HS-27A (cell line): ENCODE measurements at places on chromosomes 7 and 10.

DNA sequence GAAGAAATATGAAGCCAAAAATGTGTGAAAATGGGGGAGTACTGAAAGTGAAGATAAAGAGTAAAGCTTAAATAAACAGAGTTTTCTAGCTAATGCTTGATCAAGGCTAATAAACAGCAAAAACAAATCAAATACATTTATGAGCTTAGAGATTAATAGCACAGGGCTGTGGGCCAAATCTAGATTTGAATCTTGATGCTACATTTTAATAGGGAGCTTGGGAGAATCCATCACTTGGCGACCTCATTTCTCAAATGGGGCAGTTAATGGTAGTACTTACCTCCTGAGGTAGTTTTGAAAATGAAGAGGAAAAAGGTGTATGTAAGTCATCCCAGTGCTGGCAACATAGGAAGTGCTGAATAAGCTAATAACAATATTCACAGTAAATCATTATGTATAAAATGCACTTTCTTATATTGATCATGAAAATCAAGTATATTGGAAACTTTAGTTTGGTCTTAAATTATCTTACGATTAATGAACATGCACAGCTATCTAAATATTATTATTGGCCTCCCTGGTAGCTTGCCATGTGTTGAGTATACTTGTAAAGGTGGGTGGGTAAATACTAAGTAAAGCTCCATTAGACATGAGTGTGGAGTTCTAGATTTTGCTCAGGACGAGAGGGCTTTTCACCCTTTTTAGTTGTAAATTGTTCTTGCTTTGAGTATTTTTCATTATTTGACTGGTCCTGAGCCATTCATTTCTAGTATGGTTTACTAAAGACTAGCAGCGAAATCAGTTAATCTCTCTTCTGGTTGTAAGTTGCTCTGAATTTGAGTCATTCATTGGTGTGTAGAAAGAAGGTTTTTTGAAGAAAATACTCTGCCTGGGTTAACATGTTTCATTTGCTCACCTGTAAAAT is 5.1 kb downstream of the BICC1 start:
- DNase-seq = no peak

GRCh38 chr10:16947069-16947468 is 129.8 kb upstream of the RSU1 start:
- DNase-seq = no peak

DNA sequence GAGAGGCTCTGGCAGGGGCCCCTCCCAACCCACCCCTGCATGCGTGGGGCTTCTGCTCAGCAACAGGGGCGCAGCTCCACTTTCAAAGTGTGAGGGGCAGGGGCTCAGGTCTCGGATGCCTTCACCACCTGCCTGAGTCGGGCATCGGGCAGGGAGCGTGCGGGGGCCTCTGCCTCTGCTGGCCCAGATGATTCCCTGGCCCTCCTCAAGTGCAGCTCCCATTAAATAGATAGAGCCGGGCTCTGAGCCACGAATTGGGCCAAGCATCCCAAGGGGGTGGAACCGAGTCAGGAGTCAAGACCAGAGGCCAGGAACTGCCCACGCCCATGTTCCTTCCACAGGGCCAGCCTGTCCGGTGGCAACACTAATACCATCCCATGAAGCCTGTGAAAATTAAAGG is 108.9 kb upstream of the FAM20C start:
- no peak for DNase-seq

DNA sequence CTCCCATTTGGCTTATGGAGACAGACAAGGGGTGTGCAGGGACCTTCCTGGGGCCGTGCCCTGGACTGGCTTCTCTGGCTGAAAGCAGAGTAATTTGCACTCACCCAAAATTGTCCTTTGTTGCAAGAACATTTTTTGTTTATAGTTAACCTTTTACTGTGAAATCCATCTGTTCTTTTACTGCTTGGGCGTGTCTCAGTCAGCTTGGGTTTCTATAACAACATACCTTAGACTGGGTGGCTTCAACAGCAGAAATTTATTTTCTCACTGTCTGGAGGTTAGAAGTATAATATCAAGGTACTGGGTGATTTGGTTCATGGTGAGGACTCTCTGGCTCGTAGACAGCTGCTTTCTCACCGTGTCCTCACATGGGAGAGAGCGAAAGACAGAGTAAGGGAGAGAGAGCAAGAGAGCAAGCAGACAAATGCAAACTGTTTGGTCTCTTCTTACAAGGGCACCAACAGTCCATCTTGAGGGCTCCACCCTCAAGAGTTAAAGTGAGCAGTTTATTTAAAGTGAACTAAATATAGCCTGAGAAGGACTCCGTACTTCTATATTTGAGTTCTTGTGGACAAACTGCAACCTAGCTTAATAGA is 131.0 kb upstream of the NPY start:
- no peak for DNase-seq

DNA sequence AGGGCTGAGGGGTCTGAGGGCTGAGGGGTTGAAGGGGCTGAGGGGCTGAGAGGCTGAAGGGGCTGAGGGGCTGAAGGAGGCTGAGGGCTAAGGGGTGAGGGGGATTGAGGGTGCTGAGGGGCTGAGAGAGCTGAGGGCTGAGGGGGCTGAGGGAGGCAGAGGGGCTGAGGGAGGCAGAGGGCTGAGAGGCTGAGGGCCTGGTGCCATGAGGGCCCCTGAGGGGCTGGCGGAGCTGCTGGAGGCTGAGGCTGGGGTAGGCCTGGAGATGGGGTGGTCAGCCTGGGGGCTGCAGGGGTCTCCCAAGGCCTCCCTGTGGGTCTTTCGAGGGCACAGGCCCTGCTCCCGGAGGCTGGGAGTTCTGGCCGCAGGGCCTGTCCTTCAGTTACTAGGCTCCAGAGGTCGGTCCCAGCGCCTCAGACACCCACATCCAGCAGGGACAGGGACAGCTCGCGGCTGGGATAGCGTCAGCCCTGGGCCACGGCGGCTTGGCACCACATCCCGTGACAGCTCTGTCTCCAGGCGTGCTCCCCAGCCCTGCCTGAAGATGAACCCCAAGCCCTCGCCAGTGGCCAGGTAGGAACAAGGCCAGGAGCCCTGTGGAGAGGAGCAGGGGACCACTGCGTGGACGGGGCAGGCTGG is 16.9 kb downstream of the MYO1G start:
- DNase-seq = no peak

- no peak for DNase-seq
These were observed 2.9 kb downstream of the MACROH2A2 start for GRCh38 chr10:70055550-70055949.

DNA sequence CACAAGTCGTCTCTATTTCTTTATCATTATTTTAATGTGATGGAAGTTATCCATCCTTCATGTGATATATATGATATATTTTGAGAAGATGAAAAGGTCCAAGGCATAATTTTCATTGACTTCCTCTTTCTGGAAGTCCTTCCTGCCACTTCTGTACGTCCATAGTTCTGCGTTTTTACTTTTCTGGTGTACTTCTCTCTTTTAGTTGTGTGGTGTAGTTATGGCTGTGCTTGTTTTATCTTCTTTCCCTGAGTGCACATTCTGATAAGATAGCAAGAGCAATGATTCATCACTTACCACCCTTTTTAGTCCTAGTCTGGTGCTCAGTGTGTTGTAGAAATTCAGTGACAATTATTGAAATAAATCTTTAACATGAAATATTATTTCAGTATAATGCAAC is 231.3 kb upstream of the FERD3L start:
- DNase-seq = no peak

DNA sequence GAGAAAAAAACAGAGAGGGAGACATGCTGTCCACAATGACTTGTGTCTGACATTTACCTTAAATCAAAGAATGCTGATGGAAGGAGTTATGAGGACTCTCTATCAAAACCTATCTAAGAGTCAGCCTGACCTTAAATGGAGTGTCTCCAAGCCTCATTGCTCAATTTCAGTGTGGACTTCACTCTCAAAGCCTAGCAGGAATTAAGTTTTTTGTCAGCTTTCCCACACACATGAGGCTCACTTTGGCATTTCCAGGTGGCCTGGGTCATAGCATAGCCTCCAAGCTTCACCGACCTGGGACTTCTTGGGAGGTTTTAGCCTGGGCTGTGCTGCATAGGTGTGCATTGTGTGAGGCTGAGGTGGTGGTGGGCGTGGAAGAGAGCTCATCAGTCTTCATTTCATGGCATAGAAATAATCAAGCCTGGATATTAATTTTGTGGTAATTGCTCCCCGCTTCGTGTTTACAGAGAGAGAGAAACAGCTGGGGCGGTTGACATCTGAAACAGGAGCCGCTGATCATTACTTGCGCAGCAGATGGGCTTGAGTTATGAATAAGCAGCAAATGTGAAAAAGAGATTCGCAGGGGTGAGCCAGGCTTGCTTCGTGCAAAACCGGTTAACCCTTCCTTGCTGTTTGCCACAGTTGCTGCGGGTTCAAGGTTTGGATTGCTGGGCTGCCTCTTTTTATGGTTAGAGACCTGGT is 647.8 kb downstream of the INHBA start:
- DNase-seq = no peak

- DNase-seq = no peak
These were observed 4.0 kb downstream of the INPP5A start for GRCh38 chr10:132541601-132542011.

GRCh38 chr10:44962870-44963738 is 3.5 kb downstream of the RASSF4 start:
- no peak for DNase-seq

- no peak for DNase-seq
These were observed 1.8 kb downstream of the HOXA10 start for GRCh38 chr7:27172315-27172774.

GRCh38 chr10:122484276-122485060 is 23.1 kb downstream of the HTRA1 start:
- DNase-seq = no peak

DNA sequence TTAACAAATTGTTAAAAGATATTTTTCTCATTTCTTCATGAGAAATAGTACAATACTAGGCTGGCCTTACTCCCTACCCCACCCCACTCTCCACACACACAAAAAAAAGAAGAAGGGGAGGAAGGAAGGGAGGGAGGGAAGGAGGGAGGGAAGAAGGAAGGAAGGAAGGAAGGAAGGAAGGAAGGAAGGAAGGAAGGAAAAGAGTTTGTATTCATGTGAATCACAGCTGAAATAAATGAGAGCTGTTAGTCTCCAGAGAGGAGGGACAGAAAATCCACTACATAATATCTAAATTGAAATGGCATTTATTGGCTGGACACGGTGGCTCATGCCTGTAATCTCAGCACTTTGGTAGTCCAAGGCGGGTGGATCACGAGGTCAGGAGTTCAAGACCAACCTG is 57.8 kb downstream of the SEMA3A start:
- no peak for DNase-seq

DNA sequence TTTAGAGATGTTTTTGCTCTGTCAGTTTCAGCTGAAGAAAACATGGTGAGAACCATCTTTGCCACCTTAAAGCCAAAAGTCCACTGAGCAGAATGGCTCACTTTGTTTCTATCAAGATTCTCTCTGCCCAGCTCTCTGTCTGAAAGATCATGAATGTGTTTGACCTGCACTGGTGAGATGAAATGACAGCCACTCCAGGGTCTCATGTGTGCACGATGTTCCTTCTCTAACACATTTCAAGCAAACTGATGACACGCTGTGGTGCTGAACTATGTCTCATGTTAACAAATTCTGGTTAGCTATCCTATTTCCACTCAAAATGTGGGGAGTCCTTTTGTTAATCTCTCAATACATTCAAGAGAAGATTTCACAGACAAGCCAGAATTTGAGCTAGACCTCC is 260.6 kb downstream of the GLI3 start:
- DNase-seq = no peak

- no peak for DNase-seq
These were observed 41.4 kb upstream of the IKZF1 start for GRCh38 chr7:50262916-50263690.

GRCh38 chr10:102444851-102445250 is 6.5 kb downstream of the C10orf95 start:
- no peak for DNase-seq

DNA sequence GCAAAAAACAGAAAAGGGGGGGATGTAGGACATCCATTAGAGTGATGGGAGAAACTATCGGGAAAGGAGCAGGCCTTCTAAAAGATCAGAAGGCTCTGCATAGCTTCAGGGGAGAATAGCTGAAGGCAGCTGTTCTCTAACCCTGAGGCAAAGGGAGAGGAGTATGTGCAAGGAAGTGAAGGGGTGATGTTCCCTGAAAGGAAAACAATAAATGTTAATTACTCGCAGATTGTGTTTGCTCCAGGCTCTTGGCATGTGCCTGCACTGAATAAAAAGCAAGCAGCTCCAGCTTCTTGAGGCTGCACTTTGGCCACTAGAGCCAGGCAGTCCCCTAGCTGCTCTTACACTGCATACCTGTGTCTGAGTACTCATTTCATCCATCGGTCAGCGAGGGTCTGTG is 14.4 kb upstream of the STARD3NL start:
- DNase-seq = no peak

DNA sequence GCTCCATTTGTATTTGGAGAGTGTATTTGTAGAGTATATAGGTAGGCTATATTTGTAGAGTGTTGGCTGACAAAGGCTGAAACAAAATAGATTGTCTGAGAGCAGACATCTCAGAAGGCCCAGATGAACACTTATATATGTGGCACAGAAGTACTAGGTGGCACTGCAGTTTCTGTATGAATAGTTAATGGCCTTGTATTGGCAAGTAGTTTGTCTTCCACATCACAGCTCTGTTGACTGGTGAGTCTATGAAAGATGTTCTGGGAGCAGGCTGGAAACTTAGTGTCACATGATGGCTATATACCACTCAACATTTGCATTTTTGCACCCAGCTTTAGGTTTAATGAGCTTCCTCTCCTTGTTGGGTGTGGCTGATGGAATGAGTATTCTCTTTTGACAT is 51.9 kb downstream of the CCNY start:
- DNase-seq = no peak

DNA sequence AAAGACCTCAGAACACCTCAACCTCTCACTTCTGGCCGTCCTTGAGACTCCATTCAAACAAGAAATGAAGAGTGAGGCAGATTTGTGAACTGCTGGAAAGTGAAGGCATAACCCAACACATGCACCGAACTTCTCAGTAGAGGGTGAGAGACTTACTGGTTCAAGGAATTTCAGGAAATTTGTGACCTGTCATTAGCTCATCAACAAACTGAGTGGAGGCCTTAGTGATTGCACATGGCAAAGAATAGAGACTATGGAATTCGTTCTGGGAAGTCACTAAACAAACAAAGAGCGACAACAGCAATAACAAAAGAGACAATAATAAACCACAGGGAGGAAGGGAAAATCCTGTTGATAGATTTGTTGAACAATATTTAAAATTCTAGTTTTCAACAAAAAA is 125.0 kb upstream of the AKR1E2 start:
- DNase-seq = no peak

DNA sequence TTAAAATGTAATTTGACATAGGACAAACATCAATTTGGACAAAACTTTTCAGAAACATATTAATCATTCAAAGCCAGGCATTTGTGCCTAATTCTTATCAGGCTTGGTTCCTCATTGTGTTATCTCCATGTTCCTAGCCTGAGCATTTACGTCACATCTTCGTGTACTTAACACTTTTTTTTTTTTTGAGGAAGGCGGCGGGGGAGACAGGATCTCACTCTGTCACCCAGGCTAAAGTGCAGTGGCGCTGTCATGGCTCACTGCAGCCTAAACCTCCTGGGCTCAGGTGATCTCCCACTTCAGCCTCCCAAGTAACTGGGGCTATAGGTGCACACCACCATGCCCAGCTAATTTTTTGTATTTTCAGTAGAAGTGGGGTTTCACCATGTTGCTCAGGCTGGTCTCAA is 19.8 kb downstream of the HNRNPA2B1 start:
- DNase-seq = no peak
